ENCODE measurements at places on chromosomes 7 and 10. TPM values are rescaled to one million over a fixed set of nuclear protein-coding genes. Genes with fewer than 3 reads are reported as not detected.

The SLC29A4 gene
- 1.5 TPM for total RNA-seq

- no peak for ATAC-seq
Observed at GRCh38 chr10:117221156-117221711, 19.7 kb upstream of the SLC18A2 start.

The NKX2-3 gene
- total RNA-seq = not detected

The CALHM1 gene
- total RNA-seq = 0.11 TPM

DNA sequence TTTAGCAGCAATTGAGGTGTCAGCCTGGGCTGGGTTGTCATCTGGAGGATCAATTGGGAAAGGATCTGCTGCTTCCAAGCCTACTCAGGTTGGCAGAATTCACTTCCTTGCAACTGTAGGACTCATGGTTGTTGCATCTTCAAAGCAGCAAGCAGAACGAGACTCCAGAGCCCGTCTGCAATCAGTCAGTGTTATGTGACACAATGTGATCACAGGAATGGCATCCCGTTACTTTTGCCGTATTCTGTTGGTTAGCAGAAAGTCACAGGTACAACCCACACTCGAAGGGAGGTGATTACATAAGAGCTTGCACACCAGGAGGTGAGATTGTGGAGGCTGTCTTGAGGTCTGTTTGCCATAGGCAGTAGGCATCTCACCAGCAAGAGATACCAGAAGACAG lies 15.4 kb upstream of the LYZL1 start:
- ATAC-seq = no peak

Data from activated T-helper 17 cell treated with anti-CD3 and anti-CD28 coated beads, Interleukin-2, amount 50 U/mL, for 72 hours (primary cell).